ENCODE measurements at places on chromosomes 1 and 21.

DNA sequence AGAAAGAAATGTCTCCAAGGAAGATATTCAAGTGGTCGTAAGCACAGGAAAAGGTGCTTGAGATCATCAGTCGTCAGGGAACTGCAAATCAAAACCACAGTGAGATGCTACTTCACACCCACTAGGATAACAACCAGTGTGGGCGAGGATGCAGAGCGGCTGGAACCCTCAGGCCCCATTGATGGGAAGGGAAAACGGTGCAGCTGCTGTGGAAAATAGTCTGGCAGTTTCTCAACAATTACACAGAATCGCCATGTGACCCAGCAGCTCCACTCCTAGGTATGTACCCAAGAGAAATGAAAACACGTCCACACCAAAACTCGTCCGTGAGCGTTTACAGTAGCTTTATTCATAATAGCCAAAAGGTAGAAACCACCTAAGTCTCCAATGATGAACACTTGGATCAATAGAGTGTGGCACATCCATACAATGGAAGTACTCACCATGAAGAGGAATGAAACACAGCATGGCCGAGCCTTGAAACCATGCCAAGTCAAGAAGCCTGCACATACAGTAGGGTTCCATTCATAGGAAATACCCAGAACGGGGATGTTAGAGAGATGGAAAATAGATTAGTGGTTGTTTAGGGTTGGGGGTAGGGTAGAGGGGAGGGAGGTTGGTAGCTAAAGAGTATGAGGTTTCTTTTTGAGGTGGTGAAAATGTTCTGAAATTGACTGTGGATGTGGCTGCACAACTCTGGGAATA lies 6.1 kb downstream of the DFFB start:
- DNase-seq = no peak

DNA sequence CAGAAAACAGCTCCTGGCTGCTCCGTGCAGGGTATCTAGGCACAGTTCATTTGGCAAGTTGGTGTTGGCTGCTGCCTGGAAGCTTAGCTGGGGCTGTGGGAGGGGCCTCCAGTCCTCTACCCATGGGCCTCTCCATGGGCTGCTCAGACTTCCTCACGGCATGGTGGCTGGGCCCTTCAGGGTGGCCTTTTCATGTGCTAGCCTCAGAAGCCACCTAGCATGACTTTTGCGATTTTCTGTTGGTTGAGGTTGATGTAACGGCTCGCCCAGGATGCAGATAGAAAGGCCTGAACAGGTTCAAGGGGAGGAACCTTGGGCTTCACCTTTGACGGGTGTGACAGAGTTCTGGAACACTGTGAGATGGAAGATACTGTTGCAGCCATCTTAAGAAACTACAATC lies 25.8 kb upstream of the LHX4 start:
- no peak for DNase-seq

DNA sequence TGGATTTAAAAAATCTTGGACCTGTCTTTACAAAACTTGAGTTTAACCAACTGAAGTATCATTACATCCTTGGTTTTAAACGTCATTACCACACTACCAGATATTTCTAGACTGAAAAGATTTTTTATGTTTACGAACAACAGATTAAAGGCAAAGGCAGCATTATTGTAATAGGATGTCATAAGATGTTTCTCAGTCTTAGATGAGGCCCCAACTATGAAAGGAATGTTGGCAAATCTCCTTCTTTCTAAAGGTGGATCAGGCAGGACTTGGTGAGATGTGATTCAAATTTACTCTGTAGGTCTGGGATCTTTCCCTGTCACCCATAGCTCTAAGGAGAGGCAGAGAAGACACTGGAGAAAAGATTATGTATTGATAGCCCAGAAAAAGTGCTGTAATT lies 417.9 kb downstream of the PTBP2 start:
- DNase-seq = no peak

DNA sequence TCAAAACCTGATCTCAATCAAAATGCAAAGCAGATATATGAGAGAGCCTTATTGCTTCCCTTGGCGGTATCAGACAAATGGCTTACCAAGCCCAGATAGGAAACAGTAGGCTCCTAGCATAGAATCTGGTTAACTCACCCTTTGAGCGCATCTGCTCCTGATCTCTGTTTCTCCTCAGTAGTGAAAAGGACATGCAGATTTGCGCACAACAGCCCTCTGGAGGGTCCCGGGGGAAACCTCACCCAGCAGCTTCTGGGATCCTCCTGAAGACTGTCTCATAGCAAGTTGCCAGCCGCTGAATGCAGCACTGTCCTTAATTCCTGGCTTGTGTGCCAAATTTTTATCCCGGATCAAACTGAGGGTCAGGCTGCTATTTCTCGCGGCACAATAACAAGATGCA lies 192.2 kb downstream of the FASLG start:
- DNase-seq = no peak

DNA sequence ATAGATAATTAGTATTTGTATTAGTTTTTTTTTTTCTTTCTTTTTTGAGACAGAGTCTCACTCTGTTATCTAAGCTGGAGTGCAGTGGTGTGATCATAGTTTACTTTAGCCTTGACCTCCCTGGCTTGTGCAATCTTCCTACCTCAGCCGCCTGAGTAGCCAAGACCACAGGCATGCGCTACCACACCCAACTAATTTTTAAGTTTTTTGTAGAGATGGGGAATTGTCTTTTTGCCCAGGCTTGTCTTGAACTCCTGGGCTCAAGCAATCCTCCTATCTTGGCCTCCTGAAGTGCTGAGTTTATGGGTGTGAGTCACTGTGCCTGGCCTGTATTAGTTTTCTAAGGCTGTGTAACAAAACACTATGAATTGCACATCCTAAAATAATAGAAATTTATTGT lies 58.3 kb downstream of the MSH4 start:
- no peak for DNase-seq

GRCh38 chr1:38009841-38010180 lies 2.7 kb upstream of the UTP11 start:
- DNase-seq = no peak

GRCh38 chr21:33393348-33393747 lies 9.9 kb upstream of the IFNGR2 start:
- no peak for DNase-seq

- DNase-seq = no peak
Observed at GRCh38 chr1:48177257-48177656, 45.3 kb upstream of the SLC5A9 start.

DNA sequence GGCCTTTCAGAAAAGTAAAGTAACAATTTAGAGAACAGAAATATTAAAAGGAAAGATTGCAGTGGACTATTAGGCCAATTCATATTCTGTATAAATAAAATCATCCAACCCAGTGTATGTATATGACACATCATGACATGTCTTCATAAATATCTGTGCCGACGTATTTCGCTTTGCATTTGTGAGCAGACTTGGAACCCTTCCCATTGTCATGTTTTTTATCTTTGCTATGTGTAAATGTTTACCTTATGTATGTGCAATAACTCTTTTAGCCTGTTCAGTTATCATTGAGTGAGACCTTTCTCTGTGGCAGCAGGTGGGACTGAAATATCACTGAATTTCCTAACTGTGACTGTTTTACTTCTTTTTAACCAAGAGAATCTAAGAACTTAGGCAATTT lies 58.0 kb upstream of the FAM3B start:
- DNase-seq = no peak

DNA sequence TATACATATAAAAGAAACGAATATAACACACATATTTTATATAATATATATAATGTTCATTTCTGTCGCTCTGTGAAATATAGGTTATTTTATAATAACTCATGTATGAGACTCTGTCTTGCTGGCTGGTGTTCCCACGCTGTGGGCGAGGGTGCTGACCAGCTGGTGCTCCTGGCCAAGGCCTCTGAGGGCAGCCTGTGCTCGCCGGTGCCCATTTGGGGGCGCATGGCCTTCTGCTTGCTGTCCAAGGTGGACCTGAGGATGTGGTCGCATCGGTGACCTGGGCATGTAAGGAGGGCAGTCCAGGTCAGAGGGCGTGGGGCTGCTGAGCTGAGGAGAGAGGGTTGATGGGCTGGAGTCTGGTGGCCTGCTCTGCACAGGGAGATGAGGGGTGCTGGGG lies 1.1 kb upstream of the PCP4 start:
- DNase-seq = no peak

DNA sequence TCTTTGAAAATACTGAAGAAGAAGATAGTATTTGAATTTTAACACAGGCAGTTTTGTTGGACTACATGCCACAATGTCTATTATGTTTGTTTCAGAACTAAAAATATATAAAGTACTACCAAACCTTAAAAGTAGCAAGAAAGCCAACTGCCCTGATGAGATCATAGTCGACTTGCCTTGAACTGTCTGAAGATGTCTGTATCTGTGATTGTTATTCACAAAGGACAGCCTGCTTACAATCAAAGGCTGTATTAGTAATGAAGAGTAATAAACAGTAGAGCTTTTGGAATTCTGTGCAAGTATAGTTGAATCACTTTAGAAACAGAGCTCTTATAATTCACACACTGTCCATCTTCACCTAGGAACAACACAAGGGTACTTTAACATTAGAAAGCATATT lies 228.3 kb downstream of the NCAM2 start:
- DNase-seq = no peak

DNA sequence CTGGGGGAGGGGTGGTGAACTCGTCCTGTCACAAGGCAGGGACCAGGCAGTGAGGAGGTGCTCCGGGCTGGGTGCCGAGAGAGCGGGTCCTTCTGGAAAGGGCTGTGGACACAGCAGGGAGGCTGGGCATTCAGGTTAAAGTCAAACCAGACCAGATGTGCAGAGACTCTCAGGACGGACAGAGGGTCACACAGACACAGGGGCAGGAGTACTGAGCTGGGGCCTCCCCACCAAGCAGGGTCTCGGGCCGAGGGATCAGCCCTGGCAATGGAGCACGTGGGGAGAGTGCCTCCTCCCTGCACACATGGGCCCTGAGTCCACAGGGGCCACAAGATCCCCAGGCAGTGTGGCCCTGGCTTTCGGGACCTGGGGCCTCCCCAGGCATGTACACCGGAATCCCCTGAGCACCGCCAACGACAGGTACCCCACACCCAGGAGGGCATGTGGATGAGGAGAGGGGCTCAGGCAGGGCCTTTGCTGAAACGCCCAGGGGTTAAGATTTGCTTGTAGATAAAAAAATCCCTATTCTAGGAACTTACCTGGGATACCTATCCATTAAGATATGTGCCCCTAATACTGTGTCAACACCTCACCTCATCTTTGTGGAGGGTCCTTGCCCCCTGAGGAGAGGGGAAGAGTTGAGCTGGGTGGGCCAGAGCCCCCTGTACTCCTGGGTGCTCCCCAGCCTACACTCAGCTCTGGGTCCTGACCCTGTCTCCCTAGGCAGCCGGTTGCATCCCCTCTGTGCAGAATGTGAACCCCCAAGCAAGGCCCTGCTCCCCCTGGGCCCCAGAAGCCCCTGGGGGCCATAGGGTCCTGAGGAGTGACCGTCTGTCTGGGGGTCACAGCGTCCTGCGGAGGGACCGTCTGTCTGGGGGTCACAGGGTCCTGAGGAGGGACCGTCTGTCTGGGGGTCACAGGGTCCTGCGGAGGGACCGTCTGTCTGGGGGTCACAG lies 46.9 kb upstream of the ADARB1 start:
- no peak for DNase-seq

- no peak for DNase-seq
Observed at GRCh38 chr1:63414691-63415365, 47.4 kb downstream of the ALG6 start.

Data from CD4-positive, alpha-beta T cell treated with Interleukin-17A for 1 hour (primary cell).